PC-9 (cell line): ENCODE measurements at places on chromosomes 13 and 19. TPM values are rescaled to one million over a fixed set of nuclear protein-coding genes. Genes with fewer than 3 reads are reported as not detected.

The ZNF724 gene
- 8.4 and 8.7 TPM in 2 replicates for total RNA-seq

The FPR1 gene
- total RNA-seq: not detected in 2 replicates

The CD37 gene
- total RNA-seq: not detected in 2 replicates

The PINLYP gene
- total RNA-seq: 0.53 and 2.0 TPM in 2 replicates

The KIR2DL3 gene
- not detected in 2 replicates for total RNA-seq

The PSG7 gene
- total RNA-seq: not detected in 2 replicates

DNA sequence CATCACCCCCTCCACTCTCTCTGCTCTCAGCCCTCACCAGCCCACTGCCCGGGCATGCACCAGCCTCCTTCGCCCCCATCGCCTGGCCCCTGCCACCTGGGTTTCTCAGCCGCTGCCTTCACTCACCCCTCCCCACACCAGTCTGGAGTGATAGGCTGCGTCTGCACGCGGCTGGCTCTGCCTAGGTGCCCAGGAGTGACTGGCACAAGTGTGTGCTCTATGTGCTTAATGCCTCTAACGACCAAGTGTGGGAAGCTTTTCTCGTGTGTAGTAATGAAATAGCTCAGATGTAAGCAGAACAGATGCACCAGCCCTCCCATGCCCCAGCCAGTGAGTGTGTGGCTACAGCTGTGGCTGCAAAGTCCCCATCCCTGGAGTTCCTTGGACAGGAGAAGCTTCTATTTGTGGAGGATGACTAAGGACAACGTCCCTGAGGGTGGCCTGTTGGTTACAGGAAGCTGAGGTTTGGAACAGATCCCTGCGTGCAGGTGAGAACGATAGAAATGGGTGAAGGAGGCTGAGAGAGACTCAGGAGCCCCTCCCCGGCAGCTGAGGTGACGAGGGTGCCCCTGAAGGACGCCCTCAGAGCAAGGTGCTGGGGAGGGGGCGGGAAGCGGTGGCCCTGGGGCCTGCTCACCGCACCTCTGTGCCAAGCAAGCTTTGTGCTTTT is 35.6 kb downstream of the ATP11A start:
- no peaks in the 10 kb centered on the region for H3K27me3 ChIP-seq
- H3K4me3 ChIP-seq: peak overlapping the region; percentile 48
- DNase-seq: peak; percentile 71
- H3K4me1 ChIP-seq: peaks cover 70% of the 10 kb centered on the region
- peak overlapping the region; percentile 81 for H3K27ac ChIP-seq

GRCh38 chr19:46783670-46784069 is 4.7 kb downstream of the SLC1A5 start:
- peak overlapping the region; percentile 98 for H3K4me3 ChIP-seq
- peak overlapping the region; percentile 92 for H3K27ac ChIP-seq
- no peaks in the 10 kb centered on the region for H3K27me3 ChIP-seq
- H3K4me1 ChIP-seq: peaks cover 51% of the 10 kb centered on the region
- no peak for DNase-seq

DNA sequence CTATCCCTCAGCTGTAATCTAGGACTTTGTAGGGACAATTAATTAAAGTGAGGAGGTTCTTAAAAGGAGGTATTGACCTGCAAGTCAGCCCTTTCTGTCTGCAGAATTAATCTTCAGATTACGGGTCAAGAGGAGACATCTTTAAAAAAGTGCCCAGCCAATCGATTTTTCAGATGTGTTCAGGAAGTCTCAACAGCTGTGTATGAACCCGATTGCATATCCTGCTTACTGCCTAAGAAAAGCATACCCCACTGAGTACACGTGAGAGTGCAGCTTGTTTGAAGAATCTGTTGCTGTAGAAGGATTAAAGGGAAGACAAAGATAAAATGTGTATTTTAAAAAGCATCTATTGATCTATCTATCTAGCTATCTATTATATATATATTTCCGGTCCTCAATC is 1194.5 kb downstream of the UQCRFS1 start:
- H3K4me1 ChIP-seq: no peaks in the 10 kb centered on the region
- H3K4me3 ChIP-seq: no peak overlapping the region
- H3K27ac ChIP-seq: no peak overlapping the region
- no peaks in the 10 kb centered on the region for H3K36me3 ChIP-seq
- peaks cover 31% of the 10 kb centered on the region for H3K27me3 ChIP-seq
- DNase-seq: no peak

GRCh38 chr13:71685072-71685471 is 181.9 kb downstream of the DACH1 start:
- H3K36me3 ChIP-seq: no peaks in the 10 kb centered on the region
- H3K27me3 ChIP-seq: no peaks in the 10 kb centered on the region
- DNase-seq: no peak
- no peaks in the 10 kb centered on the region for H3K4me1 ChIP-seq

GRCh38 chr13:50198508-50198907 is 183.3 kb downstream of the KCNRG start:
- H3K36me3 ChIP-seq: no peaks in the 10 kb centered on the region
- H3K4me1 ChIP-seq: no peaks in the 10 kb centered on the region
- no peaks in the 10 kb centered on the region for H3K27me3 ChIP-seq

DNA sequence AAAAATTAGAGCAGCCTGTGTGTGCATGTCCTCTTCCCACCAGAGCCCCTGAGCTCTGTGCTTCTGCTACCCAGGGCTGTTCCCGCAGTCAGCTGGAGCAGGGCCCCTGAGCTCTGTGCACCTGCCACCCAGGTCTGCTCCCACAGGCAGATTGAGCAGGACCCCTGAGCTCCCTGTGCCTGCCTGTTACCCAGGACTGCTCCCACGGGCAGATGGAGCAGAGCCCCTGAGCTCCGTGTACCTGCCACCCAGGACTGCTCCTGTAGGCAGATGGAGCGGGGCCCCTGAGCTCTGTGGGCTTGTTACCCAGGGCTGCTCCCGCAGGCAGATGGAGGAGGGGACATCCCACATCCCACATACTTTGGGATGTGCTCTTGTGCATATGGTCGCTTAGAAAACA is 186.8 kb upstream of the SOX1 start:
- peaks cover 83% of the 10 kb centered on the region for H3K27me3 ChIP-seq
- no peaks in the 10 kb centered on the region for H3K36me3 ChIP-seq
- no peak overlapping the region for H3K27ac ChIP-seq
- H3K4me3 ChIP-seq: no peak overlapping the region

GRCh38 chr13:53001444-53002225 is 27.0 kb upstream of the OLFM4 start:
- no peak overlapping the region for H3K27ac ChIP-seq
- H3K4me1 ChIP-seq: no peaks in the 10 kb centered on the region
- peaks cover 14% of the 10 kb centered on the region; the same call in 1 of the 2 replicates for H3K27me3 ChIP-seq
- no peak overlapping the region for H3K4me3 ChIP-seq

DNA sequence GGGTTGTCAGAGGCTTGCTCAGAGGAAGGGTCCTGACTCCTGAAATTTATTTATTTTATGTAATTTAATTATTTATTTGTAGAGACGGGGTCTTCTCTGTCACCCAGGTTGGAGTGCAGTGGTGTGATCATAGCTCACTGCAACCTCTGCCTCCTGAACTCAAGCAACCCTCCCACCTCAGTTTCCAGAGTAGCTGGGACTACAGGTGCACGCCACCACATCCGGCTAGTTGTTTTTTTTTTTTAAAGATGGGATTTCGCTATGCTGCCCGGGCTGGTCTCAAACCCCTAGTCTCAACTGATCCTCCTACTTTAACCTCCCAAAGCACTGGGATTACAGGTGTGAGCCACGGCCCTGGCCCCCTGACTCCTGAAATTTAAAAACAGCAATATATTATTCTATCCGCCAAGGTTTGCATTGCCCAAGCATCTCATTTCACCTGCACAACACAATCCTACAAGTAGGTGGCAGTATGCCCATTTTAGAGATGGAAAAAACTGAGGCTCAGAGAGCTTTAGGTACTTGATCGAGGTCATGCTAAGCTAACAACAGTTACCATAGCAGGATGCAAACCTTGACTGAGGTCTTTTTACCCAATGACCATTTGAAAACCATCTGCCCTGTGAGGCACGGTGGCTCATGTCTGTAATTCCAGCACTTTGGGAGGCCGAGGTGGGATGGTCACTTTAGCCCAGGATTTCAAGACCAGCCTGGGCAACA is 18.1 kb downstream of the ARHGEF18 start:
- no peak overlapping the region for H3K27ac ChIP-seq
- H3K27me3 ChIP-seq: 0 out of 2 replicates have a peak, but pooled peaks cover 4% of the 10 kb centered on the region
- no peak overlapping the region for H3K4me3 ChIP-seq
- H3K4me1 ChIP-seq: peaks cover 6% of the 10 kb centered on the region; the same call in 1 of the 2 replicates
- no peaks in the 10 kb centered on the region for H3K36me3 ChIP-seq

- no peak overlapping the region for H3K4me3 ChIP-seq
- H3K27ac ChIP-seq: no peak overlapping the region
- DNase-seq: no peak
- H3K27me3 ChIP-seq: no peaks in the 10 kb centered on the region
- 0 out of 2 replicates have a peak, but pooled peaks cover 6% of the 10 kb centered on the region for H3K36me3 ChIP-seq
These were observed 918 bp downstream of the TMEM190 start for GRCh38 chr19:55377356-55378131.

DNA sequence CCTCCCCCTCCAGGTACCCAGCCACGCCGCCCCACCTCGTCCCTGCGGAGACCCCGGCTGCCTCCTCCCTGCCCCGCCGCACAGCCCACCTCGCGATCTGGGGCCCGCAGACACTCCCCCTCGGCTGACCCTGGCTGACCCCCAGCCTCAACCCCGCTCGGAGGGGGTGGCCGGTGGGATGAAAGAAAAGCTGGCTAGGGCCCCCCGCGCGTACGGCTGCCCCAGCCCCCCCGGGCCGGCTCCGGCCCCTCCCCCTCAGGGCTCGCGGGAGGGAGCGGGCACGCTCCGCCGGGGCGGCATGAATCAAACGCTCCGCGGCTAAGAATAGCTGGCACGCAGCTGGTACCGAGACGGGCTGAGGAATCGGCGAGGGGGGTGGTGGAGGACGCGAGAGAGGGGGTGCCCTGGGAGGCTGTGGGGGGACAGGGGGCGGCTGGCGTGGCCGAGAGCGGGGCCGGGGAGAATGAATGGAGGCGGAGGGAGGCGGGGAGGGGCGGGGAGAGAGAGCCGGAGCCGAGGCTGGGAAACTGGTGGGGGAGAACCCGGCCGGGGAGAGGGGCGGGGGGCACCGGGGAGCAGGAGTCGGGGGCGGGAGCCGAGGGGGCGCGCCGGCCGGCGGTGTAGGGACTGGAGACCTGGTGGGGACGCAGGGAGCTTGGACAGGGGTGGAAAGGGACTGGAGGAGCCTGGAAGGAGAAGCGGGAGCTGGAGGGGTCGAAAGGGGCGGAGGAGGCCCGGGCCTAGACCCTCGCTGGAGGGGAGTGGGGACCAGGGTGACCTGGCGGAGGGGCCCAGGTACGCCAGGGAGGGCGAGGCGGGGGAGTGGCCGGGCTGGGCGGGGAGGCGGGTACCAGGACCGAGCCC is 1.1 kb downstream of the SHANK1 start:
- H3K36me3 ChIP-seq: no peaks in the 10 kb centered on the region
- peaks cover 64% of the 10 kb centered on the region for H3K27me3 ChIP-seq
- H3K27ac ChIP-seq: no peak overlapping the region
- H3K4me1 ChIP-seq: no peaks in the 10 kb centered on the region
- no peak overlapping the region for H3K4me3 ChIP-seq
- DNase-seq: no peak

DNA sequence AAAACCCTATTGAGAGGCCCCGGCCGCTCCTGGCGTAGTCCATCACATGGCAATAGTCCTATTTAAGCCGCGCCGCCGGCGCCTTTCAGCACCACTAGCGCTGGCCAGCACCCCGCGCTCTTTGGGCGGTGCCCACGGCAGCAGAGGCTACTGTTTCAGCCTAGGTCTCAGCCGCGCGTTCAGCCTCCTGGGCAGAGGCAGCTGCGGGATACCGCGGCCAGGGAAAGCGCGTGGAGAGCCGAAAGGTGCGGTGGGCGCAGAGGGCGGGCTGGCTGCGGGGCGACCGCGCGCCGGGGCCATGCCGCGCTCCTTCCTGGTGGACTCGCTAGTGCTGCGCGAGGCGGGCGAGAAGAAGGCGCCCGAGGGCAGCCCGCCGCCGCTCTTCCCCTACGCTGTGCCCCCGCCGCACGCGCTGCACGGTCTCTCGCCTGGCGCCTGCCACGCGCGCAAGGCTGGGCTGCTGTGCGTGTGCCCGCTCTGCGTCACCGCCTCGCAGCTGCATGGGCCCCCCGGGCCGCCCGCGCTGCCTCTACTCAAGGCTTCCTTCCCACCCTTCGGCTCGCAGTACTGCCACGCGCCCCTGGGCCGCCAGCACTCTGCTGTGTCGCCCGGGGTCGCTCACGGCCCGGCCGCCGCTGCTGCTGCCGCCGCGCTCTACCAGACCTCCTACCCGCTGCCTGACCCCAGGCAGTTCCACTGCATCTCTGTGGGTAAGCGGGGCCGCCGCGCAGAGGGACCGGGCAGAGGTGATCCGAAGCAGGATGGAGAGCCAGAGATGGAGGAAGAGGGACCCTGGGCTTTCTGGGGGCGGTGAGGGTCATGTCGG is at the start of gene GSX1:
Gene GSX1 (plus strand): TSS at position 91 of the 826 bp plus-strand sequence. CDS start 208 bp downstream, at position 299.
- H3K4me3 ChIP-seq: peak within 1 kb of the TSS; percentile 44; the same call in 1 of the 2 replicates
- H3K4me1 ChIP-seq: no peaks in the 10 kb centered on the region
- H3K27ac ChIP-seq: no peak within 1 kb of the TSS
- DNase-seq: no peak

GRCh38 chr19:55546822-55547614 is 1.7 kb upstream of the SBK3 start:
- peak overlapping the region; percentile 96 for H3K27ac ChIP-seq
- H3K4me1 ChIP-seq: peaks cover 77% of the 10 kb centered on the region
- H3K4me3 ChIP-seq: peak overlapping the region; percentile 45; the same call in 1 of the 2 replicates

DNA sequence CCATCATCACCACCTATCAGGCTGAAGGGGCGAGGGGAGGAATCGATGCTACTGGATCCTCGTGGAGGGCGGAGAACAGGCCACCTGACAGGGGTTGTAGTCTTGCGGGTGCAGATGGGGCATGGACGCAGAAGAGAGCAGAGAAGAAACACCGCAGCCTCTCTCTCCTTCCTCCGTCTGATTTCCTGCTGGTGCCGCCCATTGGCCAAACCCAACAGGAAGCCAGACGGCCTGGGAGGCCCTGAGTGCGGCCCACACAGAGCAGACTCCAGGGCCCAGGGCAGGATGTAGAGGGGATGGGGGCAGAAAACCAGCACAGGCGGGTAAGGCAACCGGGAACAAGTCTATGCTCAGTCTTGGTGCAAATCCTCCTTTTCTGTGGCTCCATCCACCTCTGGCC is 15.4 kb downstream of the CEBPA start:
- H3K27me3 ChIP-seq: no peaks in the 10 kb centered on the region
- H3K27ac ChIP-seq: no peak overlapping the region
- no peak for DNase-seq
- H3K4me3 ChIP-seq: no peak overlapping the region

DNA sequence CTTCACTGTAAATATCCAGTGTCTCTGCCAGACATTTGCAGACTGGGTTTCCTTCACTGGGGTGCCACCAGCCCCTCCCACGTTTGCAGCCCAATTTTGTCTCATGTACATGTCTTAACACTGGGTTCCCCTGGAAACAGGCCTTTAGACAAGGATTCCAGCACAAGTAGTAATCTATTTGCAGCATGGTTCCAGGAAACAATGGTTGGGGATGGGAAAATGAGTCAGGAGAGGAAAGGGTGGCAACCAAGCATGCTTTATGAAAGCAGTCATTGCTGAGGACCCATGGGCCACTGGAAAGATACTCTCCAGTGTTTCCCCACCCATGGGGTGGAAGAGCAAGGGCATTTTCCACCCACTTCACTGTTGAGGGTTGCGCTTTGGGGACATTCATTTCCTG is 53.6 kb upstream of the FARP1 start:
- no peaks in the 10 kb centered on the region for H3K27me3 ChIP-seq
- no peak overlapping the region for H3K4me3 ChIP-seq
- no peaks in the 10 kb centered on the region for H3K4me1 ChIP-seq
- no peaks in the 10 kb centered on the region for H3K36me3 ChIP-seq
- DNase-seq: no peak

- H3K27me3 ChIP-seq: no peaks in the 10 kb centered on the region
- peaks cover 33% of the 10 kb centered on the region for H3K4me1 ChIP-seq
- no peak overlapping the region for H3K27ac ChIP-seq
- H3K4me3 ChIP-seq: no peak overlapping the region
- H3K36me3 ChIP-seq: peaks cover 20% of the 10 kb centered on the region; the same call in 1 of the 2 replicates
- DNase-seq: no peak
These were observed 6.5 kb downstream of the SPART start for GRCh38 chr13:36339600-36340155.
